ENCODE measurements at places on chromosomes 6 and 20.

DNA sequence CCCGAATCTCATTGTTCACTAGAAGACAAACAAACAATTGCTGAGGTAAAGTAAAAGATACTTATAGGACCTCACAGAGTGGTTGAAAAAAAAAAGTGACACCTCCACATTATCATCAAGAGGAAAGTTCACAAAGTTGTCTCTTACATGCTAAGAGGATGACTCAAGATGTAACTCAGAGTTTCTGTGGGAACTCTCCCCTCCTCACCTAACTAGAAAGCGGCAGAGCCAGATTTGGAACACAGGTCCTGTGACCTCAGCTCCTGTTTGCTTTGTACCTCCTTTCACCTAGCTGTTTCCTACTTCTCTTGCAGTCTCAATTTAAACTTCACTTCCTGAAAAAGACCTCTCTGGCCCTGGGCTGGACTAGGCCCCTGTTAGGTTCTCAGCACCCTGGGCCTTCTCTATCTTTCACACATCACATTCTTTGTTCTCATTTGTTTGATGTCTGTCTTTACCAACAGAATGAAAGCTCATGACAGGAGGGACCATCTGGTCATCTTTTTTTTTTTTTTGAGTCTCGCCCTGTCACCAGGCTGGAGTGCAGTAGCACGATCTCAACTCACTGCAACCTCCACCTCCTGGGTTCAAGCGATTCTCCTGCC is 60.8 kb downstream of the CD24 start:
- DNase-seq: no peak

DNA sequence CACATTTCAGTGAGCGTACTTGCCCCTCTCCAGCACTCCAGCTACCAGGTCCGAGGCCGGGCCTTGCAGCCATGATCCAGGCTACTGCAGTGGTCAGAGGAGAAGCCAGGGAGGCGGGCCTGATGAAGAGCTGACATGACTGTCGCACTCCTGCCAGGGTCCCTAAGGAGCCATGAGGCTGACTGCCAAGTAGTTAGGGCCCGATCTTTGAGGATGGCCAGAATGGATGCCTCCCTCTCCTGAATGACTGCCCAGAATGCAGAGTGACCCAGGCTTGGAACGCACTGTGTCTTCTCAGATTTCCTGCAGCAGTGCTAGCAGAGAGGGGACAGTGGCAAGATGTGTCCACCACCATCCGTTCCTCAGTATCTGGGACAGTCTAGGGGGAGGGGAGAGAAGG is 24.7 kb upstream of the LRFN2 start:
- no peak for DNase-seq

DNA sequence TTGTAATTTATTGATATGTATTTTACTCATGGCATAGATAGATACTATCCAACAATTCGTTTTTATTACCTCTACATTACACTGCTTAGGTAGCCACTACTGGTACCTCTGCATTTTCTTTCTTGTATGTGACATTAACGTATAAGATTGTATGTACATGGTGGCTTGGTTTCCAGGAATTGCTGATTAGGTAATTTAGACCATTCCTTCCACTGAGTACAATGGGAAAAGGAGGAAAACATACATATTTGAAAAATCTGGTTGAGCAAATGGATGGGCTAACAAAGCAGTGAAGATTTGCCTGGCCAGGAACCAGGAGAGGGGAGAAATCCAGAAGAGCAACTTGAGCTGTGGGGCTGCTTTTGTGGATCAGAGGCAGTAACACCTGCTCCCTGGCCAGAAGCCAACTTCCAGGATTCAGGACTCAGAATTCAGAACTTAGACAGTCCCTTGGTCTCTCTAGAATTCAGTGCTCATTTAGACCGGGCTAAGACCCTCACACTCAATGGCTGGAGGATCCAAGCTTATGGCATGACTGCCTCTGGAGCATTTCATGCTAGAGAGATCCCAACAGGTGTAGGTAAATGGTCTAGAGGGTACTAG is 17.9 kb upstream of the MICB start:
- no peak for DNase-seq

GRCh38 chr6:130964808-130965604 is 98.0 kb downstream of the EPB41L2 start:
- no peak for DNase-seq

DNA sequence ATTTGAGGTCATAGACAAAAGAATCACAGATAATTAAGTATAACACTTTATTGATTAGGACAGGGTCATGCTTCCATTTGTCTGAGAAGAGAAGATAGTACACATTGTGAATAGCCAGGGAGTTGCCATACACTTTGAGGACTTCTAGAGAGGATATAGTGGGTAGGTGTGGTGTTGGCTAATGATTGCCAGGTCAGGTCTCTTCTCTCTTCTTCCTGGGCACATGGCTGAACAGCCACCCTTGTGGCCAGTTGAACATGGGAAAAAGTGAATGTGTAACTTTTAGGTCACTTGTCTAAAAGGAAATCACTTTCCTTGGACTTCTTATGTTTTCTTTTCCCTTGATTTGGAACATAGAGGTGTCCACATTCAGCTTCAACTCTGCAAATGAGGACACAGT is 772.1 kb upstream of the MAP3K7 start:
- DNase-seq: no peak

DNA sequence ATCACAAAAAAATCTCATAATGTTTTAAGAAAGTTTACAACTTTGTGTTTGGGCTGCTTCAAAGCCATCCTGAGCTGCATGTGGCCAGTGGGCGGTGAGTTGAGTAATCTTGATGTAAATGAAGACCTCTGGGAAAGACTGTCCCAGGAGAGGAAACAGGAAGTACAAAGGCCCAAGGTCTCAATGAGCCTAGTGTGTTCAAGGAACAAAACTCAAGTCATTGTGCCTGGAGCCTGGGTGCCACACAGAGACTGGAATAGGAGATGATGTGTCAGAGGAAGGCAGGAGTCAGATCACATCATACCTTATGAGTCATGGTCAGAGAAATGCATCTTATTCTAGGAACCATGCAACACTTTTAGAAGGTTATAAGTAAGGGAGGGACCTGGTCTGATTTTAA is 51.5 kb downstream of the COL19A1 start:
- DNase-seq: no peak

DNA sequence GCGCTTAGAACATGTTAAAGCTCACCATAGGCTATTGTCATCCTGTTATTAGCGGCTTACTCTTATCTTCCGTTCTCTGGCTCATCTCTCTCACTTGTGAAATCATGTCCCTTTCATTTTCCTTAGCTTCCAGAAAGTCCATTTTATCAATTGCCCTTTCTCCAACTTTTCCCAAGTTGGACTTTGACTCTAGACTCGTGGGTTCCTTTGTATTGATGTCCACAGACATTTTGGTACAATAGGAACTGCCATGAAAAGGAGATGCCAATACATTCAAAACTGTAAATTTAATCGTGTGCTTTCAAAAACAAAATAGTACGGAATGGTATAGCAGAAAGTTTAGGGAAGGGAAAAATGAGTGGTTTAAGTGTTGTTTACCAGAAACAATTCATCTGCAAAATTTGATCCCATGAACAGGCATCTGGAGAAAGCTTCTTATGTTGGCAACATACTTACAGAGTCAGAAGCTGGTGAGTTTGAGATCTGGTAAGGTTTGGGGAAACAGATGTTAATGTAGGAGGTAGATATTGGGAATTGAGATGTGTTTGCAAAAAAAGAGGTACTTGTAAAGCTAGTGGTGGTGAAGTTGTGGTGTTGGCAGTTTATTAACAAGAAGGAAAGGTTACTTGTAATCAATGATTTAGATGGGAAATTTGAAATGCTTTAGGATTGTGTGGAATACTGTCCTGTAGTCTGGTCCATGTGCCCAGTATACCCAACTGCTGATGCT is 10.2 kb upstream of the HIVEP1 start:
- no peak for DNase-seq

- no peak for DNase-seq
Observed at GRCh38 chr6:119119989-119120388, 41.5 kb upstream of the FAM184A start.

- DNase-seq: no peak
Observed at GRCh38 chr6:107989166-107990094, 31.4 kb upstream of the SEC63 start.

DNA sequence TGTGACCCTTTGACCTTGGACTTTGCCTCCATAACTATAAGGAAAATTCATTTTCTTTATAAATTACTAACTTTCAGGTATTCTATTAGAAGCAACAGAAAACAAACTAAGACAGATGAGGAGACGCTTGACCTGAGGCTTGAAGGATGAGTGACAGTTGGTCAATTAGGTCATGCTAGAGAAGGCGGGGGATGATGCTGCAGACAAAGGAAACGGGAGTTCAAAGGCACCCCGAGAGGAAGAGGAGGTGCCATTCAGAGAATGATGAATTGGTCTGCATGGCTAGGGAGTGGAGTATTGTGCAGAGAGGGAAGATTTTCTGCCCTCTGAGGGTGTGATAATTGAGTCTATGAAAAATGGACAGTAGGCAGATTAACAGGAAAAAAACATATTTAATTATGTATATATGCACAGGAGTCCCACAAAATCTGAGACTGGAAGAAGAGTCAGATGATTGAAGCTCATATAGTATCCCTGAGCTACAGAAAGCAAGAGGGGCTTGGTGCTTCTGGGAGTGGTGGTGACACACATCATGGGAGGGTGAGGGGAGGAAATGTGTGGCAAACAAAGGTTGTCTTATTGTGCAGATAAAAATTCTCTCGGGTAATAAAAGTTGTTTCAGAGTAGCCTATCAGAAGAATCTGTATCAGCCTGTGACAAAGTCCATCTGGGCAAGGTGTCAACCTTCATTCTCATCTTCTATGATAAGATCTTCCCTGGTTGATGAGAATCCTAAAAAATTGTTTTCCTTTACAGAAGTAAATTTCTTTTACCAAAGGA is 20.4 kb upstream of the FUCA2 start:
- DNase-seq: no peak

GRCh38 chr6:98840996-98841513 is 6.7 kb downstream of the POU3F2 start:
- no peak for DNase-seq

GRCh38 chr6:69783108-69783507 is 13.7 kb downstream of the LMBRD1 start:
- DNase-seq: no peak

DNA sequence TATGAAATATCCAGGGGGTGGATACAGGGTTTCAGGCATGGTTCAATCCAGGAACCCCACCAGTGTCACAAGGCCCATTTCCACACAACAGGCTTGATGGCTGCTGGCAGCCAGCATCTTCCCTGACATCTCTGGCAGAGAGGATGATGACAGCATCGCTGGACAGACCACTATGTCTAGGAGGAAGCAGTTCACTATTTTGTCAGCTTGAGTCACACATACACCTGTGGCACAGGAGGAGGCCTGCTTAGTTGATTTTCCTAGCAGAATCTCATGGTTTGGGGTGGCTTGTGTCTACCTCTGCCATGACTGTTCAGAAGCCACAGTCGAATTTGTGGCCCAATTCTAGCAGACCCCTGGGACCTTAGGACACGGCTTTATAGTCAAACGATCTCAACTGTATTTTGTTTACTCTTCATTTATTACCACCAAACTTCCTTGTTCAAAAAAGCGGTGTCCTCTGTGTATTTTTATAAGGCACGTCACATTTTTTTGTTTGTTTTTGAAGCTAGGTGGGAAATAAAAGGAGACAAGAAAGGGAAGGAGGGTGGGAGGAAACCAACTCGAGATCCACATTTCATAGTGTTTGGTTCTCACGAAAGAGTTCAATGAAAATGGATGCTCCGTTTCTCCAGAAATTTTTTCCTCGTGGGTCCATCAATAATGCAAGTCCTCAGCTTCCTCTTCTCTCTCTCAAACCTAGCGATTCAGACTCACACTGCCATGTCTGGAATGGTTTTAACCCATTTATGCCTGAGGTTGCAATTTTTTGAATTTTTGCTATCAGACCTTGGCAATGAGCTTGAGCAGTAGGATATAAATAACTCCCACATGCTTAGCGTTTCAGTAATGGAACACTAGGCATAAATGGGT is 94.4 kb downstream of the TOX2 start:
- no peak for DNase-seq

- DNase-seq: no peak
Observed at GRCh38 chr20:57725636-57726035, 15.8 kb upstream of the PMEPA1 start.

DNA sequence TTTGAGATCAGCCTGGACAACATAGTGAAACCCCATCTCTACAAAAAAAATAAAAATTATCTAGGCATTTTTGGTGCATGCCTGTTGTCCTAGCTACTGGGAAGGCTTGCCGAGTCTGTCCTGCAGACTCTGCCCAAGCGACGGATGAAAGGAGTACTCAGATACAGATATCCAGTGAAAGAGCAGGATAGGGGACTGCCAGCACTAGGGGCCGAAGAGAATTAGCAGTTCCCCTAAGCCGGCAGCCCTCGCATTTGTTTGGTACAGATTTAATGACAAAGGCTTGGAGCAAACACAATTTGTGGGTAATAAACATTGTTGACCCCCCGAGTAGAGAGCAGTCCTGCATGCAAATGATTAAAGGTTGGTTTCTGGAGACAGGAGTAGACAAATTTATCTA is 5.4 kb upstream of the TBC1D20 start:
- no peak for DNase-seq

DNA sequence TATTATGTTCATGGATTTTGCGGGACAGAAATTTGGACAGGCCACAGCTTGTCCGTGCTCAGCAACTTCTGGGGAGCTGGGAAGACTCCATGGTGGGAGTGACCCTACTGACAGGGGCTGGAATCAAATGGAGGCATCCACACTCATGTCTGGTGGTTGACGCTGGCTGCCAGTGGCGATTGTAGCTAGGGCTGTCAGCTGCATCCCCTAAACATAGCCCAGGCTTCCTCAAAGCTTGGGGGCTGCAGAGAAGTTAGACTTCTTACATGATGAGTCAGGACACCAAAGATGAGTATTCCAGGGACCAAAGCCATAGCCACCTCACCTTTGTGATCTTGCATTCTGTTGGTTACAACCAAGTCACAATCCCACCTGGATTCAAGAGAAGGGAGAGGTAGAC is 18.4 kb upstream of the FAM50B start:
- no peak for DNase-seq

DNA sequence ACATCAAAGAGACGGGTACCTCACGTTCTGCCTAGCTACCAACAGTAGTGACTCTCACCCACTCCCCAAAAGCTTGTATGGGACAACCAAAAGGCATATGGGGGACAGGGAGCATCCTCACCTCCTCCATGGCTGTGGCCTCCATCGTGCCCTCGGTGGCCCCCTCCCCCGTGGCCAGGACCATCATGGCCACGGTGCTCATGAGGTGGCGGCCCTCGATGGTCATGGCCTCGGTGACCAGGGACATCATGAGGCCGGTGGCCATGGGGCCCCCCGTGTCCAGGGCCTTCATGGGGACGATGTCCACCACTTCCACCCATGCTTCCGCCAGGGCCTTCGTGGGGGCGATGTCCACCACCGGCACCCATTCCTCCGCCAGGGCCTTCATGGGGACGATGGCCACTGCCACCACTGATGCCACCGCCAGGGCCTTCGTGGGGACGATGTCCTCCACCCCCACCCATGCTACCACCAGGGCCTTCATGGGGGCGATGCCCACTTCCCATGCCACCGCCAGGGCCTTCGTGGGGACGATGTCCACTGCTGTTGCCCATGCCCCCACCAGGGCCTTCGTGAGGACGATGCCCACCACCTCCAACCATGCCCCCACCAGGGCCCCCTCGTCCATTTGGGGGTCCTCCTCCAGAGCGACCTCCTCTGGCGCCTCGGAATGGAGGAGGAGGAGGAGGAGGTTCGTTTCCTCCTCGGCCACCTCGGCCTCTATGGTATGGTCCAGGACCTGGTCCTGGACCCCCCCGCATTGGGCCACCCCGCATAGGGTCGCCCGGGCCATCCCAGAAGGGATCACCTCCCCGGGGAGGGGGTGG is 15.0 kb downstream of the PPP1R10 start:
- no peak for DNase-seq

GRCh38 chr20:22566876-22567658 is 17.3 kb downstream of the FOXA2 start:
- no peak for DNase-seq

- no peak for DNase-seq
Observed at GRCh38 chr20:43849496-43850186, 65.0 kb upstream of the TOX2 start.

All from GF-D8 (cell line).